ENCODE measurements at places on chromosomes 2 and 18.
A peak's percentile ranks its signal among the peaks of the same experiment; 100 is the strongest.

GRCh38 chr2:17791121-17791816, 25.0 kb upstream of the MSGN1 start:
- no peak for DNase-seq

DNA sequence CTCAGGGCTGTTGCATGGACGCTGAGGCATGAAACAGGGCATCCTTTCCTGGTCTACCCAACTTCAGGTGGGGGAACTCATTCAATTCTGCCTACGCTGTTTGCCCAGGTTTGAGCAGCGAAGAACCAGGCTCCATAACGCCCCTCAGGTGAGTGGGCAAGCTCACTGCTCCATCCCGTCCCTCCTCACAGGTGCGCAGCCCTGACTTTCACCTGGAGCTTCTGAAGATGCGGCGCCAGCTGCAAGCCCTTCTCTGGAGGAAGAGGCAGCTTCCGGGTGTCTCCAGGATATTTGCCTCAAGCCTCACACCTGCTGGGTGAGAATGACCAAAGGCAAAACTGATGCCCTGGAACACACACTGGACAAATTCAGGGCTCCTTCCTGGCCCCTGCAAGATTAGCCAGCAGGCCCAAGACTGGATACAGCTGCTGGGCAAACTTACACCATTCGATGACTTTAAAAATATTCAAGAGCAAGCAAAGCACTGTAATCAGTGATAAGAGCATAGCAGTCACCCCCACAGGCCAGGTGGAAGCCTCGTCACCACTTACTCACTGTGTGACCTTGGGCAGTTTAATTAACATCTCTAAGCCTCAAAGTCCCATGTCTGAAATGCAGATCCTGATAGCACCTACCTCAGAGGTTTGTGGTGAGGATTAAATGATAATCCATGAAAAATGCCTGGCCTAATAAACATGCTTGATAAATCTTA, 97.7 kb downstream of the GYPC start:
- no peak for DNase-seq

DNA sequence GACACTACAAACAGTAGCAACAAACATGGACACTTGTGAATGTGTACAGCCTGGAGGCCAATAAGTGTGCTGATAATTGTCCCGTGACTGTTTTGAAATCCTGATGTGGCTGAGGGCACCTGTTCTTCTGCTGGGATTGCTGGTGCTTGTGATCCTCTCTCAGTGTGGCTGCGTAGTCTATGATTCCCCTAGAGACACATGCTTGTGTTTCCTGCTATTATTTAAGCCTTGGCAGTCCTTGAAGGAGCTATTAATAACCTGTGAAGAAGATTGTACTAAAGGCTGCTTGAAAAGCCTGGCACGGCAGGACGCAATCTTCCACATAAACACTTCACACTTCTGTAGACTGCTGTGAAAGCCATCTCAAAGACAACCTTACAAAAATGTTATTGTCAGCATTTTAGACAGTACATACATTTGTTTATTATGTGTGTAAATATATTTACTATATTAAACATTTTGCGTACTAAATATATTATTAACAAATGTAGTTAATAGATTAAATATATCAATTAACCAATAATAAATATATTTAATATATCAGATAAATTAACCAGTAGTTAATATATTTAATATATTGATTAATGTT, 71.4 kb downstream of the GALR1 start:
- no peak for DNase-seq

GRCh38 chr2:46841621-46842020, 74.0 kb downstream of the MCFD2 start:
- DNase-seq: peak; percentile 68

GRCh38 chr2:25894135-25894830, 16.0 kb upstream of the ASXL2 start:
- peak; percentile 49 for DNase-seq

DNA sequence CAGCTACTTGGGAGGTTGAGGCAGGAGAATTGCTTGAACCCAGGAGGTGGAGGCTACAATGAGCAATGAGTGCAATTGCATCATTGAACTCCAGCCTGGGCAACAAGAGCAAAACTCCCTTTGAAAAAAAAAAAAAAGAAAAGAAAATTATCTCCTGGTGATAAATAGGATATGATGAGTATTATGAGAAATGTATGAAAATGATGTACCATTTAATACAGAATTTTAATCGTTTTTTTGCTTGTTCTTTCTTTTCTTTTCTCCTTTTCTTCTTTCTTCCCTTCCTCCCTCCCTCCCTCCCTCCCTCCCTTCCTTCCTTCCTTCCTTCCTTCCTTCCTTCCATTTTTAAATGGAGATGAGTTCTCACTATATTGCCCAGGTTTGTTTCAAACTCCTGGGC, 40.4 kb downstream of the TTC27 start:
- no peak for DNase-seq

DNA sequence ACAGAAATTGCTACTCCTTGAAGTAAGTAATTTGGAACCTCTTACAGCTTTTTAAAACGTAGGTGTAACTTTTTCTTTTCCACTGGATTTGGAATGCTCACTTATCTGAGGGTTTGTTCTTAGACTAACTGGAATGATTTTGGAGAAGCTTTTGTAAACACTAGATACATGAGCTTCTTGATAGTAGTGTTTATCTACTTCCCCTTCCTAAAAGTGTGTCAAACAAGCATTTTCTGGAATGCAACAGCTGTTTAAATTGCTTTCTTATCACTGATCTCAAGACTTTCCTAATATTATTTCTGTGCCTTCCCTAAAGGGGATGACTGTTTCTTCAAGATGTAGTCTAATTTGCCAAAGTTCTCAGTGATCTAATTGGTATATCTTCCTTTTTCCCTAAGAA, 282.6 kb downstream of the CCDC178 start:
- no peak for DNase-seq

- DNase-seq: peak; percentile 55
Observed at GRCh38 chr2:73928963-73929347, 2.3 kb downstream of the DGUOK start.

GRCh38 chr18:34959211-34959829, 81.9 kb upstream of the MAPRE2 start:
- no peak for DNase-seq

DNA sequence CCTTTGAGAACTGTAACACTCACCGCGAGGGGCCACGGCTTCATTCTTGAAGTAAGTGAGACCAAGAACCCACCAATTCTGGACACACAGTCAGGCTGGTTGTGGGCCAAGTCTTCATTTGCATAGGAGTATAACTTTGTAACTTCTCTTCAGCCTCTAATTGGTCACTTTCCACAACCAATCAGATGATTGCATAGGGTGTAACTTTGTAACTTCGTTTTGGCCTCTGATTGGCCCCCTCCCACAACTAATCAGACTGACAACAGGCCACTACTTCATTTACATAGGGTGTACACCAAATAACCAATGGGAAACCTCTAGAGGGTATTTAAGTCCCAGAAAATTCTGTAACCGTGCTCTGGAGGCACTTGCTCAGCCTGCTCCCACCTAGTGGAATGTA, 77.5 kb upstream of the TCF4 start:
- DNase-seq: no peak

DNA sequence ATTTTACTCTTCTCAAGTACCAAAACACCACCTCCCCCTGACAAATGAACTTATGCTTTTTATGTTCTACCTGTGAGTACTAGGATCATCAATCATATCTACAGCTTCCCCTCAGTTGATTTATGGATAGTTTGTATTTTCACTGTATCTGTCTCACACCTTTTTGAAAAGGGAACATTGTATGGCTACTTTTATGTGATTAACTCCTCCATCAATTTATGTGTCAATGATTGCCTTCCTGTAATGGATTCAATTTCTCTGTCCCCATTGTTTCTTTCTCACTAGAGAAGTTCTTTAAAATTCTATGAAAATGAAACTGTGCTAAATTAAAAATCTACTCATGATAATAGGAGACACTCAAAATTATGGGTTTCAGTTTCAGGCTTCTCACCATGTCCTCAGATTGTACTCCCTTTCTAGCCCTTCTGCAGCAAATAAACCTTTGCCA, 935.0 kb downstream of the TRIB2 start:
- no peak for DNase-seq

DNA sequence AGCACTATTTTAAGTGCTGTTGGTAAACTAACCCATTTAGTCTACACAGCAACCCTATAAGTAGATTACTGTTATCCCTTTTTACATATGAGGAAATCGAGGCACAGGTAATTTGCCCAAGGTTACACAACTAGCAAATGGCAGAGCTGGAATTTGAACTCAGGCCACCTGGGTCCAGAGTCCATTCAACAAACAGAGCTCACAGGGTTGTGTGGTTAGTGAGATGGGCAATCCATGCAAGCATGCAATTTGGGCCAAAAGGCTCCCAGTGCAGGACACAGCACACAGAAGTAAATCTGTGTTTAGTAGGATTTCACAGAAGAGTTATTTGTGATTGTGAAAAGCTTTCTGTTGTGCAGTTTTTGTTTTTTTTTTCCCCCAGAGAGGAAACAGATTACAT, 187.8 kb upstream of the MSH6 start:
- DNase-seq: no peak

DNA sequence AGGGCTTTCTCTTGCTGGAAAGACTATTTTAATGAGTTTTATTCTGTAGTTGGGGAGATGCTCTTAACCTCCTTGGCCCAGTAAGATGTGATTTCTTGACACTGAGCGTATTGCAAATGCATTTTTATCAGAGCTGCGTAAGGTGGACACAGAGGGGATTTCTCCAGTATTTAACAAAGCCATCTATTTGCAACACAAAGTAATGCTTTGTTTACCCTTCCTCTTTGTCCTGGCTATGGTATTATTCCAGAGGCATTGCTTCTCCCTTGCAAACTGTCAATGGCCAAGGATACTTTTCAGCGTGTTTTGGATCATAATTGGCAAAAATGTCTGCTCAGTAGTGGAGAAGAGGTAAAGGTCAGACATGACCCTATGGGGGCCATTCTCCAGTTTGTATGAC, 90.8 kb upstream of the PIK3C3 start:
- no peak for DNase-seq

GRCh38 chr18:70036771-70037347, 89.2 kb upstream of the CD226 start:
- no peak for DNase-seq

- no peak for DNase-seq
Observed at GRCh38 chr18:10892786-10893185, 256.6 kb downstream of the PIEZO2 start.

- DNase-seq: no peak
Observed at GRCh38 chr2:53960476-53960875, 10.3 kb downstream of the PSME4 start.

DNA sequence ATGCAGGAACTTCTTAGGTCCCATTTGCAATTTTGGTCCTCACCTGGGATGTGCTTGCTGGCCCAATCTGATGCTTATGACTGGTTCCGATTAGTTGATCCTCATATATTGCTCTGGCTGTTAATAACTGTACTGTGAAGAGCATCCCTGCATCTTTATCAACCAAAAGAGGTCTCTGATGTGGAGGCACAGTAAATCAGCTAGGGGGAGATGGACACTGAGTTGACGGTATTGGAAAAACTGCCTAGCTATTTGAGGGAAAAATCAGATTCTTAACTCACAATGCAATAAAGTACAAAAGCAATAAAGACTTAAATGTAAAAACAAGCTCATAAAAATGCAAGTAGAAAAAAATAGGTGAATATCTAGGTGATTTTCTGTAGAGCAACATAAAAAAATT, 188.0 kb upstream of the TCF4 start:
- no peak for DNase-seq

GRCh38 chr2:172040311-172040710, 40.6 kb downstream of the METAP1D start:
- no peak for DNase-seq

DNA sequence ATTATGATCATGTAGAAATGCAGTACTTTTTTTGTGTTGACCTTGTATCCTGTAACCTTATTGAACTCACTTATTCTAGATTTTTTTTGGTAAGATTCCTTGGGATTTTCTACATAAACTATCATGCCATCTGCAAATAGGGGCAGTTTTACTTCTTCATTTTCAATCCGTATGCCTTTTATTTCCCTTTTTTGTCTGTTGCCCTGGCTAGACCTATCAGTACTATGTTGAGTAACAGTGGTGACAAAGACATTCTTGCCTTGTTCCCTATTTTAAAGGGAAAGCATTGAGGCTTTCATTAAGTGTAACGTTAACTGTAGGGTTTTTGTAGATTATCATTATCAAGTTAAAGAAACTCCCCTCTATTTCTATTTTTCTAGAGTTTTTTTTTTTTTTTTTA, 92.3 kb downstream of the LYPD1 start:
- DNase-seq: no peak

DNA sequence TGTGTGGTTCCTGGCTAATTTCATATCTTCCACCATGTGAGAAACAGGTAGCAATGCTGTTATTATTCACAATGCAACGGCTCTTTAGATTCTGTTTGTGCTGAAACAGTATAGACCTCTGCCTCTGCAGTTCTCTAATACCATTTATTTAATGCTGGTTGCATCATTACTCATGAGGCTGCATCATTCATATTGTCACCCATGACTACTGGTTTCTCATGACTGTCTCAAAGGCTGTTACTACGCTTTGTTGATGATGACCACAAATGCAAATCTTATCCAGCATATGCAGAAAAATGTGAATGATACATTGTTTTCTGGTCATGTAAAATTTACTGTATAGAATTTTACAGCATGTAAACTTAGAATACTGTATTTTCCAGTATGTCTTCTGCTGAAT, 22.5 kb downstream of the CAVIN2 start:
- DNase-seq: no peak
